ENCODE measurements at places on chromosomes 3 and 15. TPM values are rescaled to one million over a fixed set of nuclear protein-coding genes. Genes with fewer than 3 reads are reported as not detected.
A peak's percentile ranks its signal among the peaks of the same experiment; 100 is the strongest.

DNA sequence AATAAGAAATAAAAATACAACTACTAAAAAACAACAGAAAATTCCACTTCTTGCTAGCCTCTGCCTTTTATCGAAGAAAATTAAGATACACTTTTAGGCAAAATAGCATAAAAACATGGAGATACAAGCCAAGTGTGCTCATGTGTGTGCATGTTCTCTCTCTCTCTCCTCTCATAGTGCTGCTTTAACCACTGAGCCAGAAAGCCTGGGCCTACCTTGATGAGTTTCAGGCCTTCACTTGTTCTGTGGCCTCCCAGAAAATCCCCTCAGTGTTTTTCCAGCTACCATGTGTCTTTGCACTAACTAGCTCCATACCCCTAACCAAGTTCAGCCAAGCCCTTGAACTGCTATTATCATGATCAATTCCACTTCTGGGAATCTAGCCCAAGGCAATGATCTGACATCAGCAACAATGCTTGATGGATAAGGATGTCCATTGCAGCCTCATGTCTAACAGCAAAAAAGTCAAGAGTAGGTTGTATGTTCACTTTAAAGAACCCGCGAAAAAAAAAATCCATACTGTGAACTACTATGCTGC lies 18.1 kb downstream of the CYP11A1 start:
- no peak for DNase-seq

DNA sequence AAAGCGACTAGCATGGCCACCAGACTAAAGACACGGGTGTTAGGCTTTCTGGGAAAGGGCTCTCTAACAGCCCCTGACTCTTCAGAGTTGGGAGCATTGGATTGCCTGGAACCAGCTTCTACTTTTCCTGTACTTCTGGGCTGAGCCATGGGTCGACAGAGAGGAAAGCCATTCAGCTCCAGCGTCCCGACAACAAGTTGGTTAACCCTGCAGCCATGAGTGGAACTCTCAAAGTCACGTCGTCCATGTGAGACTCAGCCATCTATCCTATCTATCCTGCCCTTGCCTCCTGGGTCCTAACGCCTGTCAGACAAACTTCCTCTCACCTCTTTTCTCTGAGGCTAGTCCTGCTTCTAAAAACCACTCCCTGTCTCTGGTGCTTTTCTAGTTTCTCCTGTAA lies 32.6 kb upstream of the TBC1D5 start:
- no peak for DNase-seq

Gene POLQ
- polyA plus RNA-seq, result 4.7 TPM

Gene CHST2
- polyA plus RNA-seq, result 134 TPM

GRCh38 chr3:117133066-117133465 lies 423.5 kb downstream of the TUSC7 start:
- no peak for DNase-seq

Gene CLDN16
- polyA plus RNA-seq, result 0.11 TPM

- DNase-seq, result no peak
Measured at GRCh38 chr15:50879016-50879617, 29.4 kb upstream of the AP4E1 start.

GRCh38 chr3:133271539-133271938 lies 128.3 kb upstream of the BFSP2 start:
- no peak for DNase-seq

DNA sequence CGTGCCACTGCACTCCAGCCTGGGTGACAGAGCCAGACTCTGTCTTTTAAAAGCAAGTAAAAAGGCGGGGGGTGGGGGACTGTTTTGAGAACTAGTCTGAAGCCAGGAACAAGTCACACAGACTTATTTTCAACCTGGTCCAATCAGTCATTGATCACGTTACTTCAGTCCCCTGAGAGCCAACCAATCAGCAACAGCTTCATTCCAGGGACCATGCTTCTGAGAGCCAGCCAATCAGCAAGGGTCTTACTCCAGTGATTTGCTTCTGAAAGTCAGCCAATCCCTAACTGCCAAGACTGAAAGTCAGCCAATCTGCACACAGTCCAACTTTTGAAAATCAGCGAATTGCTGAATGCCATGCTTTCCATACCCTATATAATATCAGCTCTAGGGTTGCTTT lies 48.6 kb upstream of the C15orf39 start:
- DNase-seq, result no peak

DNA sequence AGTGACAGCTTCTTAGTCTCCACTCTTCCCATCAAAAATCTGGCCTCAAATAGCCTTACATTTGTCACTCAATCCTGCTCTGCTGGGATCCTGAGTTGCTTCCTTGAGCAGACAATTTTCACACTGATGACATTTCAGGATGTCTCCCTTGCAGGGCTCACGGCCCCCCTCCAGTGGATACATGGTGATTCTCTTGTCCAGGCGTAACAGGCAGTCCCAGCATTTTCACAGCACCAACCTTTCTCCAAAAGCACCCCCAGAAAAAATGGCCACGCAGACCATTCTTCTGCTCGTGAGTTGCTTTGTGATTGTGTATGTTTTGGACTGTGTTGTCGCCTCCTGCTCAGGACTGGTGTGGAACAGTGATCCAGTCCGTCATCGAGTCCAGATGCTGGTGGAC lies 47.4 kb upstream of the WNT7A start:
- no peak for DNase-seq

- no peak for DNase-seq
Measured at GRCh38 chr3:12194209-12194608, 35.5 kb upstream of the TIMP4 start.

- DNase-seq, result peak; percentile 99
Measured at GRCh38 chr3:128075522-128076482, 23.6 kb downstream of the SEC61A1 start.

- no peak for DNase-seq
Measured at GRCh38 chr3:133939463-133939835, 43.8 kb upstream of the RAB6B start.

DNA sequence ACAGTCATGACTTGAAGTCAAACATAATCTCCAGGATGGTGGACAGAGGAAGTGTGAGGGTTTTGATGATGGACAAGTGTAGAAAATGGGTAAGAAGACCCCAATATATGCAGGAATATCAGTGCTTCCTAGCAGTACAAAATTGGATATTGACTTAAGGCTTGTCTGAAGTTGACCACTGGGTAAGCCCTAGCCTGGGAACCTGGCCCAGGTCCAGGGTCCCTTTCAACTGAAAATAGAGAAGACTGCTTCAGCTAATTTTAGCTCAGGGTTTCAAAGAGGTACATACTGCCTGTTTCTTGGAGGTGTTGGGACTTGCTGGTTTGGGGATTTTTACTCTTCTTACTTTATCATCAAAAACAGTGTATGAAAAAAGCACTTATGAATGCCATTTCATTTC lies 4.7 kb downstream of the NR1D2 start:
- DNase-seq, result no peak

DNA sequence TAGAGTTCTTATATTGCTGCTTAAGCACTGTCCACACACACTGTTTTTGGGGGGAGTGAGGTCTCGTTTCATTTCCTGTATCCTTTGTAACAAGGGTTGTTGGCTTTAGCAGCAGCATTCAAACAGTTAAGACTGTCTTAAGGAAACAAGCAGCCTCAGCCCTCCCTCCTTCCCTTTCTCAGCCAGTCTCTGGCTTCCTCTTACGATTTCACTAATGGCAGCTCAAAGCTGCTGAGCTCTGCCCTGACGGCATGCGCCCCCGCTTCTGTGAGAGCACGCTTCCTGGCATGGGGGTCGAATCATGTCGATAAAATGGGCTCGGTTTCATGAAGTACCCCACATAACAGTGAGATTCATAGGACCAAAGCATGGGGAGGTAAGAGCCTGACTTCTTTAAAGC lies 105.0 kb downstream of the KLHL25 start:
- peak; percentile 55 for DNase-seq

DNA sequence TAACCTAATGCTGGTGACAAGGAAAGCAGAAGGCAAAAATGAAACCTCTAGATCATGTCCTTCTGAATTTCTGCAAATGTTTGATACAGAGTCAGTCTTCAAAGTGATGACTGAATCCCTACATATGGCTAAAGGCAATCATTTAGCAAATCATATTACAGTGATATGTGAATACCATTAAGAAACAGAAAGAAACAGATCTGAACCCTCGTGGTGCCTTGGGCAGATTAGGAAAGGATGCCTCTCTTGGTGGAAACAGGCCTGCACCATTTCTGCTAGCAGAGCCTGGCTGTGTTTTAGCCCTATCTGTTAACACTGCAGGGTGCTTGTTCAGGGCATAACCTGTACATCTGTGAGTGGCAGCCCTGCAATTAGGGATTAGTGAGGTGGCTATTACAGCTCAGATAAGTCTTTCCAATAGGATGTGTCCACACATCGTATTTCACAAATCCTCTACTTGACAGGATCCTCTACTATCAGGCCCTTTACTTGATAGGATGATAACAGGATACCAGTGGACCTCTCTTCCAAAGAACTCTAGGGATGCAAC lies 12.1 kb downstream of the SEC22C start:
- no peak for DNase-seq

DNA sequence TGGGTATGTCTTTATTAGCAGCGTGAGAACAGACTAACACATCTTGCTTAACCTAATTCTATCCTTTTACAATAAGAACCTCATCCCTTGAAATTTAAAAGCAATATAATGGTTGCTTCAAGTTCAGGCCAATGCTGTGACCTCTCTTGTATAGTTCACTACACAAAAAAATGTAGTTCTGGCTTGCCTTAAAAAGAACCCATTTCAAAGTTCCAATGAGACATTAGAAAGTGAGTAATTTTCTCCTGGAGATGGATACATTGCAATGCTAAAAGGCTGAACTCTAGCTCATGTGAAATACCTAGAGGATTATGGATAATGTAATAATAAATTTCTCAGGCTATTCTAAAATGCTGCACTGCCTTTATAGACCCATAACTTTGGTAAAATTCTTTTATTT lies 47.8 kb downstream of the ATP13A4 start:
- no peak for DNase-seq

GRCh38 chr3:147195887-147196286 lies 210.5 kb downstream of the ZIC4 start:
- no peak for DNase-seq

DNA sequence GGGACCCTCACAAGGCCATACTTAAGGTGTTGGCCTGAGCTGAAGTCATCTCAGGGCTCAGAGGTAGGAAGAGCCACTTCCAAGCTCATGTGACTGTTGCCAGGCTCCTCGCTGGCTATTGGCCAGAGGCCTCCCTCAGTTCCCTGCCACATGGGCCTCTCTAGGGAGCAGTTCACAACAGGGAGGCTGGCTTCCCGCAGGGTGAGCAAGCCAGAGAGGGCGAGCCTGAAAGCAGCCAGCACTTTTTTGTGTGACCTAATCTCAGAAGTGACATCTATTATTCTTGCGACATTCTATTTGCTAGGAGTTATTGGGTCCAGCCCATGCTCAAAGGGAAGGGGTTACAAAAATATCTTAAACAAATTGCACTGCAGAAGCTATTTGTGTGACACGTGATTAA lies 201.4 kb downstream of the SSR3 start:
- DNase-seq, result no peak

GRCh38 chr3:65785065-65785645 lies 253.6 kb downstream of the MAGI1 start:
- DNase-seq, result peak; percentile 66

DNA sequence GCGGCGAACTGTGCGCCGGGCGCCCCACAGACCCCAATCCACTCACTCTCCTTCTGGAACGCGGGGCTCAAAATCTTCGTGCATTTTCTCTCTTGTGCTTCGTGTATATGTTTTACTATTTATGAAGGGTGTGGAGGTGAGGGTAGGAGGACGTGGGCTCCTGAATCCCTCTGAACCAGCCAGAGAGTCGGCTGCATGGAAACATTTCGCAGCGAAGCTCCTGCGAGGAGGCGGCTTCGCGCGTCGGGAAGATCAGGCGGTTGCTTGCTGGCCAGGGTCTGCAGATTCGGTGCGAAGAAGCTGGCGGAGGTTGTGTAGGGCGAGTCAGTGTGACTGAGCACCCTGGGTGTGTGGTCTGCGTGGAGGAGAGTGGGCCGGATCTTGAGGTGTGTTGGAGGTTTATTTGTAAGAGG lies 1.1 kb downstream of the CNTN4 start:
- DNase-seq, result peak; percentile 20

Gene HRG
- 0.24 TPM for polyA plus RNA-seq

GRCh38 chr15:72307026-72307425 lies 12.9 kb downstream of the CELF6 start:
- DNase-seq, result no peak

Gene FAM81A
- 5.0 TPM for polyA plus RNA-seq

GRCh38 chr3:32132121-32132520 lies 25.7 kb downstream of the GPD1L start:
- DNase-seq, result no peak

DNA sequence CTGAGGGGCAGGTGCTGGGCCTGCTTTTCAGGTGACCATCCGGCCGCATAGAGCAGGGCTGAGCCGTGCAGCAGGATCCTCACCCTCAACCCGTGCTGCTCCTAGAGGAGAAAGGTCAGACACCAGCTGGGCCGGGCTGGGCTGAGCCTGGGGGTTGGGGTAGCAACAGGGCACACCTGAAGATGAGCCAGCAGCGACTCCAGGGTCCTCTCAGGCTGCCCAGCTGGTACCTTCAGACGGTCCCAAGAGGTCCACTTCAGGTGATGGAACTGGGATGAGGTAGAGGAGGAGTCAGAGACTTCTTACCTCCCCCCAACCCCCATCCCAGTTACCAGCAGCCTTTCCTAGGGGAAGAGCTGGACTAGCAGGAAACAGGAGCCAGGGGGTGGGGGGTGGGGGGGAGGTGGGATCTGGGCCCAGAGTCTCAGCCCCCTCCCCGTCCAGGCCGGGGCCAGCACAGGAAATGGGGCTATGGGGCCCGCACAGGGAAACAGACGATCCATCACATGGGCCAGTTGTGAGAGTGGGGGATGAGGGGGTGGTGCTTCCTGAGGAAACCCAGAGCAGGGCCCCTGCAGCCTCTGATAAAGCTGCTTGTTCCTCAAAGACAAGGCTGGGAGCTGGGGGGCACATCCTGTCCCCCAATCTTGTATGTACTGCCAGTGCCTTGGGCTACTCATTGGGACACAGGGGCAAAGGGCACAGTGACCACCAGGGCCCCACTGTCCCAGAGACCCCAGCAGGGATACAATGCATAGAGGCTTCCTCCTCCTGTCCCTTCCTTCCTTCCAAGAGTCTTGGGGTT lies 3.0 kb downstream of the INKA1 start:
- DNase-seq, result no peak

Gene PLSCR2
- polyA plus RNA-seq, result 0.50 TPM

DNA sequence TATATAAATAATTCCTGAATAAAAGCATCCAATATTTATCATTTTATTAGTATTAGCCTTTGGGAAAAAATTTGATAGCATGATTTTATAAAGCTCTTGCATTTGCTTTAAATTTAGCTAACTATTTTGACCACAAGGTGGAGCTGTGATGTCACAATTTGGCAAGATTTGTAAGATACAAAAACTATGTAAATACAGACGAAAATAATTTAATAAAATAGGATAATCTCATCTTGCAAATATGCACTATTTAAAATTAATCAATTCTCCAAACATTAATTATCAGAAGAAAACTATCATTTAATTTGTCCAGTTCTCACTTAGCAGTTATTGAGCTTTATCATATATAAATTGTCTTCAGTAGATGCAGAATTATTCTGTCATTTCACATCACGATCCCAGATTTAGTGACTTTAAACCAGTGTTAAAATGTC lies 95.4 kb downstream of the PLOD2 start:
- DNase-seq, result no peak

Gene GPR87
- not detected for polyA plus RNA-seq

Measured in left lung (tissue), 14 donors.